H7 (cell line): ENCODE measurements at places on chromosomes 13 and 19.
A peak's percentile ranks its signal among the peaks of the same experiment; 100 is the strongest.

- no peak for DNase-seq
These were observed 188.1 kb downstream of the RFC3 start for GRCh38 chr13:34006011-34006410.

- DNase-seq = peak; percentile 35
These were observed 25.0 kb downstream of the GRIN2D start for GRCh38 chr19:48418317-48419064.

GRCh38 chr19:12596927-12597548, 13.6 kb downstream of the ZNF490 start:
- peak; percentile 57 for DNase-seq

DNA sequence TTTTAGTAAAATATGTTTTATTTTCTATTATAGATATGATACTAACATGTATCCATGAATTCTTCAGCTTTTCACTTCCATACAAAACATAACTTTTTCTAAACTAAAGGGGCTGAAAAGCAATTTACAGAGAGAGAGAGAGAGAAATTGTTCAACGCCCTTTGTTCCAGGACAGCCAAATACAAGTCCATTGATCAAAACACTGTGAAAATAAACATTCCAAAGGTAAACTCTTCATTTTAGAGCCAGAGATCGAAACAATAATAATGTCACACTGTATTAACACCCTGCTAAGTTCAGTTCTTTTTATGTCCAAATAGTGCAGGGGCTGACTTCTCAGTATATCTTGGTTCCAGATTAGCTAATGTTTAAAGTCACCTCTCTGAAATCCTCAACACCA, 516.2 kb upstream of the ATXN8OS start:
- no peak for DNase-seq

DNA sequence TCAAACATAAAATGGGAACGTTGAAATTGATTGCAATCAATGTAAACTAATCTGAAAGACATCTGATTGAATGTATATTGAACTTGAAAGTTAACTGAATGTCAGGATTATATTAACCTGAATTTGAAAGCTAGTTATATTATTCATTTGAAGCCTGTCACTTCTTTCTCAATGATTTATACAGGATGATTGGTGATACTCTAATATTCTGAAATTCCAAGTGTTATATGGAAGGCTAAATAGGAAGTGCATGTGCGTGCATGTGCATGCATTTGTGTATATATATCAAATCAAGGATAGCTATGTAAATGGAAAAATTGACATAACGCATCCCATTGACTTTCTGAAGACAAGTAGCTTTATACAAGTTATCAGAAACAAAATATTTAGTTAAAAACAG, 143.3 kb downstream of the LMO7 start:
- no peak for DNase-seq

- no peak for DNase-seq
These were observed 197.0 kb downstream of the MZT1 start for GRCh38 chr13:72530471-72530870.

- no peak for DNase-seq
These were observed 6.6 kb upstream of the NRTN start for GRCh38 chr19:5798244-5798643.

DNA sequence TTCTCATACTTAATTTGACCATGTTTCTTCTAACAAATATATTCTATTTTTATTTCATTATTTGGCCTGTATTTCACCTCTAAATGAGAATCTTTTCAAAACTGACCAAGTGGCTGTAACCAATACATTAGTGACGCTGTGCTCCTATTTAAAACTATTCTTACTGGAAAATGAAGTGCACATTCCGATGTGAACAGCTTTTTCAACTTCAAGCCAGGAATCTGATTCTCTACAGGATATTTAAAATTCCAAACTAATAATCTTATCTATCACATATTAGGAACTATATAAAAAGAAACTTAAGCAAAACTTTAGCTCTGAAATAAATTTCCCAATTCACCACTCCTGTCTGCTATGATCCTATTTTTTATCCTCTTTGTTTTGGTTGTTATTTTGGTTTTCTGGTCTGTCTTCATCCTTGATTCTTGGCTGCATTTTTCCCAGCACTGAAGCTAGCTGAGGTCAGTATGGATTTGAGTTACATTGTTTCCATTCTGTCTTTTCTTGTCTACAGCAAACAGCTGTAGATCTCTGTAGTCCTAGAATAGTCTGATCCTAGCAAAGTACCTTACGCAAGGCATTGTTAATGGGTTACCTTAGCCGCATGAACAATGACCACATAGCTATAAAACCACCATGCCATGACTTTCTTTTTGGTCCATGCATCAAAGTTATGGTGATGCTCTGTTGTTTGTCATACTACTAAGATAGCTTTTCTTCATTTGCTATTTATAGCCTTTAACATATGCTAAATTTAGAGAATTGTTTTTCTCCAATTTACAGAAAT, 748.6 kb upstream of the SPRY2 start:
- DNase-seq = no peak

GRCh38 chr19:18227781-18228271, 1.6 kb upstream of the PDE4C start:
- no peak for DNase-seq

- DNase-seq = peak; percentile 82
These were observed 1.0 kb downstream of the GPR108 start for GRCh38 chr19:6736169-6736916.

- DNase-seq = no peak
These were observed 59.7 kb downstream of the NAA16 start for GRCh38 chr13:41370736-41371135.

DNA sequence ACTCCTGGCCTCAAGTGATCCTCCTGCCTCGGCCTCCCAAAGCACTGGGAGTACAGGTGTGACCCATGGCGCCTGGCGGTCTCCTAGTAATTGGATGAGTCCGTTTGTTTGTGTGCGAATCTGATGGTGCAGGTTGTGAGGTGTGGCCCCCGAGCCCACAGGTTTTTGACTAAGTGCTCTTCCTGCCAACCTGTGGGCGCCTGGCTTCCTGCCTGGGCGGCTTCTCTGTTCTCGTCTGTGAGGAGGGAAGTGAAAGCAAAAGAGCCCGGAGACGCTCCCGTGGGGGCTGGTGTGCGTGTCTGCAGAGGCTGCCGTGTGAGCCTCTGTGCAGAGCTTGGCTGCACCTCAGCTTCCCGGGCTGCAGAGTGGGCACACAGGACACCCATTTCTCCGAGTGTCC, 10.0 kb downstream of the ARHGAP45 start:
- DNase-seq = no peak

DNA sequence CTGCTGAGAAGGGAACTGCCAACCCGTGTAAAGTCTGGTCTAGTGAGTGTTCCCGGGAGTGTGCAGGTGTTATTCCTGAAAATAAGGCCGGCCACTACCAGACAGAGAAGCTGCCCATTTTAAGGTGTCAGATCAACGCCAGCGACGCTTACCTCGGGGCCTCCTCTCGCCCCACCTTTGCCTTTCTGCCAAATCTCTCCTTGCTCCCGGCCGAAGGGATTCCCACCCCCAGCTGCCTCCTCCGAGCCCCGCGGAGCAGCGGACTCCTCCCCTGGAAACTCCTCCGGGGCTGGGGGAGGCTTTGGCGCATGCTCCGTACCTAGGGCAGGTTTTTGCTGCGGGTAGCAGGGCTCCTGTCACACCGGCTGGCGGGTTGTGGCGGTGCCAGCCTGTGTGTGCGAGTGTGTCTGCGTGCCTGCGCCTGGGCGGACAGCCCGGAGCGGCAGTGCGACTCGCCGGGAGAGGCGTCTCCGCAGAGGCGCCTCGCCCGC, at the start of gene HS6ST3:
TSS of gene HS6ST3 (plus strand) at position 359 of the 491 bp plus-strand sequence.
- peak; percentile 90 for DNase-seq

DNA sequence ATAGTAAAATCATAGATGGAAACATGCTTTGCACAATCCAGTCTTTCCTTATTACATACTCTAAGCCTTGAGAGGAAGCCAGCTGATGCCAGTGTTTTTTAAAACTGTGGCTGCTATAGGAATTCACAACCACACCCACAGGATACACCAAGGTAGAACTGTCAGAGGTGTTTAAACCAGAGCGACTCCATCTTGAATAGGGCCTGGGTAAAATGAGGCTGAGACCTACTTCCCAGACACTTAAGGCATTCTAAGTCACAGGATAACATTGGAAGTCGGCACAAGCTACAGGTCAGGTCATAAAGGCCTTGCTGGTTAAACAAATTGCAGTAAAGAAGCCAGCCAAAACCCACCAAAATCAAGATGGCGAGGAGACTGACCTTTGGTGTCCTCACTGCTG, 1.7 kb downstream of the SCGB2B2 start:
- no peak for DNase-seq

GRCh38 chr19:1252821-1253513, 4.6 kb downstream of the MIDN start:
- DNase-seq = no peak

GRCh38 chr13:78655906-78656305, 3.0 kb downstream of the OBI1 start:
- no peak for DNase-seq

- DNase-seq = no peak
These were observed at the start of gene NFIX for GRCh38 chr19:12994701-12995595. TSS of gene NFIX (plus strand) at chr19:12995475. CDS start at chr19:12995838, 363 bp downstream.
